HFFc6 (cell line): ENCODE measurements at places on chromosomes 2 and 18. TPM values are rescaled to one million over a fixed set of nuclear protein-coding genes. Genes with fewer than 3 reads are reported as not detected.

GRCh38 chr2:40218679-40219078 is 233.2 kb downstream of the SLC8A1 start:
- DNase-seq, result peak; percentile 11

DNA sequence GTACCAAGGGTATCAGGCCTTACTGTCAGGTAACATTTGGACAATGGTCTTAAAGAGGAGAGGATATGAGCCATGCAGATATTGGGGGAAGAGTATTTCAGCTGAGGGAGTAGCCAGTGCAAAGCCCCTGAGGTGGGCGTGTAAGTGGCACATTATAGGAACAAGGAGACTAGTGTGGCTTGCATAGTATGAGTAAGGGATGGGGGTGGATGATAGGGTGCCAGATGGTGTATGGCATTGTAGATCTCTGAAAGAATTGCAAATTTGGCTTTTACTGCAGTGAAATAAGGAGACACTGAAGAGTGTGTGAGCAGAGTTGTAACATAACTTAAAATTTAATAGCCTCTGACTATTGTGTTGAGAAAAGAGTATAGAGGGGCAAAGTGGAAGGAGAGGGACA is 244.0 kb downstream of the PDE11A start:
- no peak for DNase-seq

Gene COX7A2L
- 123 and 133 TPM in 2 replicates for total RNA-seq

Gene ACVR1C
- 0.02 to 0.12 TPM in 2 of 3 replicates, not detected in the other for total RNA-seq

- no peak for DNase-seq
Observed at GRCh38 chr2:7956126-7956689, 725.6 kb upstream of the ID2 start.

DNA sequence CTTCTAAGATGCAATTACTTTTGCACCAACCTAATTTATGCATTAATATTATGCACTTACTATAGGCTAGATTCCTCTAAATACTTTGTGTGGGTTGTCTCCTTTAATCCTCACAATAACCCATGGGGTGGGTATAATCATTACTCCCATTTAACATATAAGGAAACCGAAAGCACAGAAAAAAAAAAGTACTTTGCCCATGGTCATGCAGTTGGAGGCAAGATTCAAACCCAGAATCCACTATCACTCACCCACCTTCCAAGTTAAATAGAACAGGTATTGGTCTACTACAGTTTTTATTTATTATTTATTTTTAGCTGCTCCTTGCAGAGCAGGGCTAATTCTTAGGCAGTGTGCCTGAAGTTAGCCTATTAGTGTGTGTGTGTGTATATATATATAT is 76.6 kb upstream of the FZD7 start:
- no peak for DNase-seq

DNA sequence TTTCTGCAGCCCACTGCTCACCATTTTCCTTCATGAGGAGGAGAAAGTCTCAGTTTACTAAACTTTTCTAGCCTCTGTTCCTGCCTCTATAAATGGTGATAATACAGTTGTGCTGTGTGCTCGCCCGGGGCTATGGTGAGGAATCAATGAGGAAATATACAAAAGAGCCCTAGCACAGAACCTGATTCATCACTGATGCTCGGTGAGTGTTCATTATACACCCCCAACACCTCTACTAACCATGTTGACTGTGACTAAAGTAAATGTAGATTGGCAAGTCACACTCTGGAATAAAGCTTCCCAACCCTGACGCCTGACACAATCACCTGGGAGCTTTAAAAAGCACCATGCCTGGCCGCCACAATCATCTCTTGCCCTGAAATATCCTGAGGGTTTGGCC is 118.8 kb upstream of the CYP1B1 start:
- no peak for DNase-seq

DNA sequence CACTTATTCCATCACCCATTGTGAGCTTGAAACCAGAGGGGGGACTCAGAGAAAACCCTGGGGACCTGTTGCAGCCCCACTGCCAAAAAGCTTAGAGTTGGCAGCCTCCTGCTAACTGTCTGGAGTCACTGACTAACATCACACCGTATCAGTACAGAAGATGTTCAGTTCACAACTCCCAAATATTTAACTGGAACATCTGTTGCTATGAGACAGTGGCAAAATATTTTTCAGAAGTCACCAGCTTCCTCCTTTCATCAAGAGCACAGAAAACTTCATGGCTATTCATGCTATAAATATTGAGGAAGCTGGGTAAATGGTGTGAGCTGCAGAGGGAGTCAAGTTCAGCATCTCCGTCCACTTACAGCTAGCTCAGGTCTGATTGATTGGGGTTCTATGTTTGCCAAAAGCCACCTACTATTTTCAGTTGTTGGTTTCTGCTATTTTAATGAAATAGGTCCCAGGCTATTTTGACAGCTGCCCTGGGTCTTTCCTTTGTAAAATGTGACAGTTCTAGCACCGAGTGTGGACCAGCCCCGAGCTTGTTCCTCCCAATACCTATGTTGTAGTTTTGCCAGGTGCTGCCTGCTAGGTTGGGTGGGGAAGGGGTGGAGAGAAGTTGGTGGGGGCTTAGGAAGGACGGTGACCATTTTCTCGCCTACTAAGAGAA is 9.8 kb downstream of the TUBB6 start:
- DNase-seq, result peak; percentile 74

Gene DLGAP1
- total RNA-seq, result 0.42 and 0.74 TPM in 2 replicates

- DNase-seq, result no peak
Observed at GRCh38 chr18:35592298-35592697, 10.8 kb downstream of the GALNT1 start.

DNA sequence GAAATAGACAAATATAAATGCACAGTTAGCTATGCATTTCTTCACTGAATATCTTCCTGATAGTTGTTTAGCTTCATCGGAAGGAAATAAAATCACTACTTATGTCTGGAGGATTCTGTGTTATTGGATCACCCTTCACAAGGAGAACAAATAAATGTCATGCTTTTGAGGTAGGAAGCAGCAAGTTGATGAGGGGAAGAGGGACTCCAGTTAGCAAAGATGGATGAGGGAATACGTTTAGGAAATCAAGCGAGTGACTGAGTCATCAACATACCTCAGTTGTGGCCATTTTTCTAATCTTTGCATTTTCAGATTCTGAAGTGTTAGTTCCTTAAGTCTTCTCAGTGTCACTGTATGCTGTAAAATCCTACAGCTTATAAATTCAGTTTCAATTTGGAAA is 456.2 kb downstream of the EPHA4 start:
- DNase-seq, result no peak

DNA sequence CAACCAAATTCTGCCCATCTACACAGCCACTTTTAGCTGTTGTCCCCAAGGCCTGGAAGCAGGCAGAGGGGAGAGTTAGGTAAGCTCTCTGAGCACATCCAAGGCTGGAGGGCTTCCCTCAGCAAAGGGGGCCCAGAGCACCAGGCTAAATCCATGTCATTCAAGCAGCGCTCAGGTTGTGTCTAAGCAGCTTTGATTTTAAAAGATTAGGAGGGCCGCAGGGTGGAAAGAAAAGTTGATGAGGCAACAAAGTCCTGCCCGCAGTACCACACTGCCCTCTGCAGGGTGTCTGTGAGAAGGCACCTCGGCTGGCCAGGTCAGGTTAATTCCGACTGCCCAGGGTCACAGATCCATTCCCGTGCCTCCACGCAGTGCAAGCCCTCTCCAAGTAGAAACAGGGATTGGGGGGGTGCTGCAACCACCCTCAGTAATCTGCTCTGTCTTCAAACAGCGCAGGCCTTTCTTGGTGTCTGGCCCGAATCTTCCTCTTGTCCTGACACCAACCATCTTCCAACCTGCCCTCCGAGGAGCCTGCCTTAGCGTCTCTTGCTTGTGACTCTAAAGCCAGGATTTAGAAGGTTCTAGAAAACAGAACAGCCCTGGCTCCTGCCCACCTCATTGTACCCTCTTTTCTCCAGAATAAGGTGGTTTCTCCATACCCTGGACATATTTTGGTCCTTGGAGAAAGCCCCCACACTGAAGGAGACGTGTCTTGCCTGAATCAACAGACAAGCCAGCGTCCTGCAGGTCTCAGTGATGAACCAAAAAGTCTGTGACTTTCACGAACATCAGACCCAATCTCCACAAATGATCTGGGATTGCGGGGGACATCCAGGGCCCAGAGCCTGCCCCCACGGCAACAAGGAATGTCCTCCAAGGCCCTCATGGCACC is 289.2 kb downstream of the TNS1 start:
- DNase-seq, result peak; percentile 51

Gene GALNT5
- 29.0 to 69.1 TPM (median 46.3 TPM) in 3 replicates for total RNA-seq

Gene IRS1
- 35.2 to 44.0 TPM (median 41.0 TPM) in 3 replicates for total RNA-seq

- no peak for DNase-seq
Observed at GRCh38 chr18:62324917-62325805, at the start of gene TNFRSF11A. TNFRSF11A (plus strand) TSS chr18:62325310; CDS start chr18:62325353, 43 bp downstream.

DNA sequence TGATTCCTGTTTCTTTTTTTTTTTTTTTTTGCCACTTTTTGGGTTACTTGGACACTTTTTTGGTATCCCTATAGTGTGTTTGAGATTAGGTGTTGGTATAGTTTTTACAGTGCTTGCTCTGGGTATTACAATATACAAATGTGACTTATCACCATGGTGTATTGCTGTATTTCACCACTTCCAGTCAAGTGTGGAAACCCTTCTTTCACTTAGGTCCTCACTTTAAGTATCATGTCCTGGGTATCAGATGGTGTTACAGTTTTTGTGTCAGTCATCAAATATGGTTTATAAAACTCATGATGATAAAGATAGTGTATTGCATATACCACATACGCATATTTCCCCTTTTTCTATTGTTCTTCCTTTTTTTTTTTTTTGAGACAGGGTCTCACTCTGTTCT is 1.8 kb downstream of the ATP9B start:
- no peak for DNase-seq

Gene BBS5
- 4.9 to 7.2 TPM (median 5.7 TPM) in 3 replicates for total RNA-seq

Gene KCNG2
- not detected in 3 replicates for total RNA-seq

DNA sequence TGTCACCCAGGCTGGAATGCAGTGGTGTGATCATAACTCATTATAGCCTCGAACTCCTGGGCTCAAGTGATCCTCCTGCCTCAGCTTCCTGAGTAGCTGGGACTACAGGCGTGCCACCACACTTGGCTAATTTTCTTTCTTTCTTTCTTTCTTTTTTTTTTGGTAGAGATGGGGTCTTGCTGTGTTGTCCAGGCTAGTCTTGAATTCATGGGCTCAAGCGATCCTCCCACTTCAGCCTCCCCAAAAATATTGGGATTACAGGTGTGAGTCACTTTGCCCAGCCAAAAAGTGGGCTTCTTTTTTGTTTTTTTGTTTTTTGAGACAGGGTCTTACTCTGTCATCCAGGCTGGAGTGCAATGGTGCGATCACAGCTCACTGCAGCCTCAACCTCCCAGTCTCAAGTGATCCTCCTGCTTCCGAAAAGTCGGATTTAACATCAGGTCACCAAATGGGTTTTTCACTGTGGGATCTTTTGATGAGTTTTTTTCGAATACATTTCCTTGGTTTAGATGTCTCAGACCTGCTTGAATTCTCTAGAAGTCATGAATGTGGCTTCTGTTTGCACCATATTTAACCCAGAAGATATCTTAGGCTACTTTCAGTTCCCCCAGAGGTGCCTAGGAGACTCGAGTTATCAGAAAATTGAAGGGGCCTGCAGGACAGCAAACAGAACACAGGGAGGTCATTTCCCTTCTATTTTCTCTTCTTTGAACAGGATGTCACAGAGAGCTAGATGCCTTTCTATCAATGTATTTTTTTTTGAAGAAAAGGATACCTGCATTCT is 8.9 kb downstream of the RAB31 start:
- no peak for DNase-seq

DNA sequence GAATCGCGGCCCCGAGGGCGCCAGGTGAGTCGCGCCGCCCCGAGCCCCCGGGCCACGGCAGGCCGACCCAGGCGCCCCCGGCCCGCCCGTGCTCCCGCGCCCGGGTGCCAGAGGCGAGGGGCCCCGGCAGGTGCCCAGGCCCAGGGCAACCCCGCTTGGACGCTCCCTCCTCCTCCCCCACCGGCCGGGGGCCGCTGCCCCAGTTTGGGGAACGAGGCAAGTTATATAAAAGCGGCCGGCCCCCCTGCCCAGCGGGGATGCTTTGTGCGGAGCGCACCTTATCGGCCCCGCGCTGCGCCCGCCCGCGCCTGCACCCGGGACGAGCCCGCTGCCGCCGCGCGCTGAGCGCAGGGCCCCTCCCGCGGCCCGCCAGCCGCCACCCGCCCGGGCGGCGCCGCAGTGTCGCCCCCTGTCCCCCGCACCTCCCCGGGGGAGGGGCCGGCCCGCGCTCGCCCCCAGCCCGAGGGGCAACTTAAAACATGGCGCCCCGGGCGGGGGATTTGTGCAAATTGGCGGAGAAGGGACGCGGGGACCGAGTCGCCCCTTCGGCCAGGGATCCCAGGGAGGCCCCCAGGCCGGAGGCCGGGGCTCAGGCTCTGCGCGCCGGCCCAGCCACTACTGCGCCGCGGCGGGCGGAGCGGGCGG is 639 bp downstream of the EPB41L3 start:
- DNase-seq, result no peak

Gene SCN9A
- 35.9 to 55.3 TPM (median 53.8 TPM) in 3 replicates for total RNA-seq

DNA sequence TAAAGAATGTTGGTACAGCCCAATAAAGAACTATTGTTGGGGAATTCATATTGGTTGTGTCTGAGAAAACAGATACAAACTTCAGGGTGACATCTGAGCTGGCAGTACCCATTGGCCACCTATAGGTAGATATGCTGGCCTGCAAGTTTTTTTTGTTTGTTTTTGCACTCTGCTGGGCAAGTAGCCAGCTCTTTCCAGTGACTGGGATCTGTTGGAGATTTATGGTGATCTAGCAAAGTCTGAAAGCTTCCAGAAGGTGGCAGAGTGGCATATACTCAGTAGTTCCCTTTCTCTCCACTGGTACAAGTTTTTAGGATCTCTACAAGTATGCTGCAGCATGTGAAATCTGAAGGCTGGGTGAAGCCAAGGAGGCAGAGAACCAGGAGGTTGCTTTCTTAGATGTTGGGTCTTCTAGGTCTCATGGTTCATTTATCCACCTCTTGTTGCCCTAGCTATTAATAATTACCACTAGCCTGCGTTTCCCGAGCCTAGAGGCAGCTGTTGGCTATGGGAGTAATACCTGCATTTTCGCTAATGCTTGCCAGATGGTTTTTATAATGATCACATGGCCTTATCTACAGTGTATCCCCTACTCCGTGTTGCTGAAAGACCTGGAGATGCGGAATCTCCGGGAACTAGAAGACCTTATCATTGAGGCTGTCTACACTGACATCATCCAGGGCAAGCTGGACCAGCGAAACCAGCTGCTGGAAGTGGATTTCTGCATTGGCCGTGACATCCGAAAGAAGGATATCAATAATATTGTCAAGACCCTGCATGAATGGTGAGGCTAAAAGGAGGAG is 9.5 kb downstream of the COPS7B start:
- DNase-seq, result peak; percentile 93
